Activated naive CD8-positive, alpha-beta T cell treated with anti-CD3 and anti-CD28 coated beads for 36 hours (primary cell): ENCODE measurements at places on chromosomes 12 and 14.

DNA sequence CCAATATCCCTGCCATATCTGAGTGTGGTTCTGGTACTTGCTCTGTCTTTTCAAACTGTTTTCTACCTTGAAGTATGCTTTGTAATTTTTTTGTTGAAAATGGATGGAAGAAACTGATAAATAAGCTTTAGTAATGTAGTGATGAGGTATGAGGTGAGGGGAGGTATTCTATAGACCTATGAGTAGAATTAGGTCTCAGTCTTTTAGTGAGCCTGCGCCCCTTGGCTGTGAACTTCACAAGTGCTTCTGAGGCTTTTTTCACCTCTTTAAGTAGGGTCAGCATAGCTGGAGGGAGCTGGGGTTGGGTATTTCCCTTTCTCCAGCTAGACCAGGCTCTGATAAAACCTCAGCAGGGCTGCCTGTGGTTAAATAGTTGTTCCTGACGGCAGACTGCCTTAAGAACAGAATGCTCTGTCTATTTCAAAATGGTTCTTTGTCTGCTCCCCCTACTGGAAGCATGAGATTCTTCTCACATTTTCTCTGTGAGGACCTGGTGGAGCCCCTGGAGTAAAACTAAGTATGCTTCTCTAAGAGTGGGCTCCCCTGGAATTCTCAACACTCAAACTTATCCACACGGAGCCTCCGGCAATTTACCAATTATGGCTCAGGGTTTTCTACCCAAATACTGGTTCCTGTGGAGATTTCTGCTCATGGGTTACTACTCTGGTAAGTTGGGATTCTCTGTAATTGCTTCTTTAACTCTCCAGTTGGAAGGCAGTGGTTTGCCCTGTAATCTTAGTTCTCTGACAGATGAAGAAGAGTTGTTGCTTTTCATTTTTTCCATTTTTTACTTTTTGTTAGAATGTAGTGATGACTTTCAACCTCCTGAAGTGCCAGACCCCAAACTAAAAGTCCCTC lies 13.1 kb downstream of the KRT5 start:
- DNase-seq = no peak

- no peak for DNase-seq
Observed at GRCh38 chr12:45342848-45343247, 127.0 kb downstream of the ANO6 start.

DNA sequence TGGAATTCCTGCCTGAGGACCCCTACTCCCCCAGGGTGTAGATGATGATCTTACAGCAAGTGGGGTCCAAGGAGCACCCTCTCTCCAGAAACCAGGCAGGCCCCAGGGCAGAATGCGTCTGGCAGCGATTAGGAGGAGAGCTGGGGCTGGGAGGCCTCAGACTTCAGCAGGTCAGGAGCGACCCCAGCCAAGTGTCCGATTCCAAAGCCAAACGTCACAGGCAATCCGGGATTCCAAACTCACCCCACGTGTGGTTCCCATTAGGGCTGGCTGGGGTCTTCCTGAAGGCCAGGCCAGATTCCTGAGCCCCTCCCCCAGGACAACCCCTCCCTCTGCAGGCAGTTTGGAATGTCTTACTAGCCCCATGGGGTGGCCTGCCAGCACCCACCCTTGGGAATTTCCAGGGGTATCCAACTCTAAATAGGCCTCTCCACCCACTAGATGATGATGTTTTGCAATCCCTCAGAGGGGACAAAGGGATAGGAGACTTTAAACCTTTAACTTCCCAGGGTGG lies 17.3 kb upstream of the FIGNL2 start:
- no peak for DNase-seq

- no peak for DNase-seq
Observed at GRCh38 chr14:74604911-74605310, 7.1 kb downstream of the LTBP2 start.

- DNase-seq = no peak
Observed at GRCh38 chr12:20604408-20605067, 90.6 kb upstream of the SLCO1C1 start.

GRCh38 chr12:75439048-75439447 lies 41.5 kb upstream of the GLIPR1 start:
- no peak for DNase-seq

GRCh38 chr12:54527631-54527929 lies 21.8 kb upstream of the PDE1B start:
- no peak for DNase-seq

DNA sequence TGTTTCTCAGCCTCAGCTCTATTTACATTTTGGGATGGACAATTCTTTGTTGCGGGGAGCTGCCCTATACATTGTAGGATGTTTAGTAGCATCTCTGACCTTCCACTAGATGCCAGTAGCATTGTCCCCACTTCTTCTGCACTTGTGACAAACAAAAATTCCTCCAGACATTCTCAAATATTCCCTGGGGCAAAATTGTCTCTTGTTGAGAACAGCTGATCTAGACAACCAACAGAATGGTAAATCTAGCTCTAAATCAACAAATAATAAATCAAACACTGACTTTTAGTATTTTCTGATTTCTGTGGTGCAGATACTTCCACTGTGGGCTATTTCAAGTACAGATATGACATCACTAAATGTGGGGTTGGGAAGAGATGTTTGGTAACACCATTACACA lies 60.7 kb downstream of the MSRB3 start:
- no peak for DNase-seq

DNA sequence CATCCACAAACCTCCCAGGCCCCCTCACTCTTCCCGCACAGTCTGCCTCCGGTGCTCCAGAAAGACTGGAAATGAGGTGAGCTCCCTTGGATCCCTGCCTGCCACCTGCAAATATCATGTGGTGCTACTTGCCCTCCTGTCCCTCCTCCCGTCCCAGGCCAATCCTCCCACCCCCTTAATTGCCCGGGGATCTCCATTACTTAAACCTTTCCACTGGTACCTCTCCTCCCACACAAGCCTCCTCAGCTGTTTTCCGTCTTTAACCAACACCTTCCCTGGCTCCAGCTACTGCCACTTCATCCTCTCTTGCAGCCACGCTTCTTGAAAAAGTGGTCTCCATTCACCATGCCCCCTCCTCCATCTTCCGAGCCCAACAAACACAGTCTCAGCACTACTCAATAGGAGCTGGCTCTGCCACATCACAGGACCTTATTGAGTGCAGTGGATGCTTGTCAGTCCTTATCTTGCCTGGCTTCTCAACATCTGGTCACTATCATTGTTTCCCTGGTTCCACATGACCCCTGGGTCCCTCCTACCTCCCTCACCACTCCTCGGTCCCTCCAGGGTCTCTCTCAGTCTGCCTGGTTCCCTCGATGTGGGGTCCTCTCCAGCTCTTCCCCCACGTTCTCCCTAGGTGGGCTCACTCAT lies 11.5 kb downstream of the FAIM2 start:
- DNase-seq = no peak

DNA sequence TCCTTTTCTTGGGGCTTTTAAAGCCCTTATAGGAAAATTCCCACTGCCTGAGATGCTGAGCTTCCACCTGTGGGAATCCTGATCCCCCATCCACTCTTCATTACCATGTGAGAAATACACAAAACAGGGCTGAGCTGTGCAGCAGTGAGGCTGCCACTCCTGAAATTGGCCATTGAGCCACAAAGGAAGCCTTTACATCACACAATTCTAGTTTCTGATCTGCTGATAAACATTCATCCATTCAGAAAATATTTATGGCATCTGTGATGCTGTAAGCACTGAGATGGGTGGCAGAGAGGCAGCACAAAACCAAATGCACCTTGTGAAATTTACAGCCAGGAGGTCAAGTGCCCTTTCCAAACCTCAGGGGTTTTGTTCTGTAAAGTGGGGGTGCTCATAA lies 26.2 kb upstream of the CMKLR1 start:
- no peak for DNase-seq

- no peak for DNase-seq
Observed at GRCh38 chr14:76541594-76542219, 165.8 kb downstream of the ESRRB start.

GRCh38 chr12:56634242-56634836 lies 4.2 kb upstream of the BAZ2A start:
- peak; percentile 31 for DNase-seq

- peak; percentile 25 for DNase-seq
Observed at GRCh38 chr12:1630133-1630826, 1.2 kb downstream of the WNT5B start.

GRCh38 chr12:62267480-62267879 lies 7.3 kb downstream of the USP15 start:
- DNase-seq = no peak

GRCh38 chr14:105980224-105980623 lies 453.8 kb downstream of the TMEM121 start:
- DNase-seq = no peak

GRCh38 chr12:56988207-56988739 lies 18.1 kb downstream of the ZBTB39 start:
- no peak for DNase-seq

- DNase-seq = no peak
Observed at GRCh38 chr12:28578833-28579252, 388.6 kb downstream of the CCDC91 start.

- no peak for DNase-seq
Observed at GRCh38 chr14:51575349-51576116, 76.2 kb upstream of the FRMD6 start.

DNA sequence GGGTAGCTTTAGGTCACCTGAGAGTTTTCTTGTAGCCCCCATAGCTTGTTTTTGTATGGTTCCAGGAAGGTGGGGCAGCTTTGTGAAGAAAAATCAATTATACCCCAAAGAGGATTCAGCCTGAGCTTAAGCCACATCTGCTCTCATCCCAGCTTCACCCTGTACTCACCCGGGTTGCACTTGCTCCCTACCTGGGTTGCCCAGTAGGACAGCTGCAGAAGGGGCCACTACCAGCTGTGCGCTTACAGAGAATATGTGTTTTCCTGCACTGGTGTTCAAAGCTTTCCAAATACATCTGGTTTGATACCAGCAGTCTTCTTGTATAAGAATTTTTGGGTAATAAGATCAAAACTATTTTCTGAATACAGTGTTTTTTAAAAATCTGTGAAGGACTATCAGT lies 3.0 kb upstream of the SLC38A1 start:
- no peak for DNase-seq

- no peak for DNase-seq
Observed at GRCh38 chr12:41981758-41982157, 162.9 kb downstream of the GXYLT1 start.

- DNase-seq = no peak
Observed at GRCh38 chr12:52915637-52916036, 10.8 kb upstream of the KRT8 start.

DNA sequence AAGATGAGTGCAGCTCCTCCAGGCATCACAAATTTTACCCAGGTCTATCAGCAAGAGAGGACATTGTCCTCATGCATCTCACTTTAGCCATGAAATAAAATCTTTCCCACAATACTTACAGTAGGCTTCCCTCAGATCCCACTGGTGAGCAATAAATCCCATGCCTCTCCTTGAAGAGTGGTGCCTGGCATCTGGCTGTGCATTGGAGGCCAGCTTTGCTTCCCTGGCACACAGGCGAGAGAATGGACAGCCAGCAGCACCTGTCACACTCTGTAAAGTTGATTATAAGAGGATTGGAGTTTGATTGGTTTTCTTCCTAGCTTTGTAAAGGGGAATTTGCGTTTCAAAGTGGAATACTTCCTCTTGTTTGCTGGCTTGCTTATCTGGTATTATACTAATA lies 1153.9 kb downstream of the AACS start:
- DNase-seq = no peak

DNA sequence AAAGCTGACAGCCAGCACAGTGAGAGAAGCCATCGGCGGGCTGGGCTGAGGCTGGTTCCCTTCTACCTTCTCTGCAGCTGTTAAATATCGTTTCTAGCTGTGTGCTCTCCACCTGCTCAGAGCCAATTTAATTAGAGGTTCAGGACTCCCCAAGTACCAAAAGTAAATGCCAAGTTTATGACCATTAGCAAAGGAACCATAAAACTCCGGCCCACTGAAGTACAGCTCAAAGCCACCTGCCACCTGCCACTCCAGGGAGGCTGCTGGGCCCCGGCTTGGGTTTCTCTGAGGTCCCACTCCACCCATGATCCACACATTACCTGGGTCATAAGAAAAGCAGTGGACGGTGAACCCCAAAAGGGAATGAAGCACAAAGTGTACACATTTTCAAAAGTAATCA lies 272.8 kb downstream of the KSR2 start:
- no peak for DNase-seq

DNA sequence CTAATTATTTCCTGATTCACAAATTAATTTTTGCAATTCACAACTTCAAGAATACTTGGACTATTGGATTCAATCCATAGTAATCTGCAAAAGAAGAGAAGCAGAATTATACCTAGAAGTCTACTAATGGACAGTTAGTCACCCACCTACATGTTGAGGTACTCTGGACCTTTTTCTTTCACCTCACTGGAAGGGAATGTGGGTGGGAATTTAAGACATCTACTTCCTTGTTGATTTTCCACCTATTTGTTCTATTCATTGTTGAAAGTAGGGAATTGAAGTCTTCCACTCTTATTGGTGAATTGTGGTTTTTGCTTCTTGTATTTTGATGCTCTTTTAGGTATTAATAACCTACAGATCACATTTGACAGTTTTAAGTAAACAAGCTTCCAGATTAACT lies 11.0 kb downstream of the RESF1 start:
- no peak for DNase-seq

GRCh38 chr14:30115756-30116155 lies 188.1 kb upstream of the PRKD1 start:
- DNase-seq = no peak

- DNase-seq = no peak
Observed at GRCh38 chr14:88559852-88560251, 3.0 kb upstream of the ZC3H14 start.

GRCh38 chr12:94039914-94040313 lies 108.5 kb upstream of the PLXNC1 start:
- no peak for DNase-seq

GRCh38 chr12:5503774-5504173 lies 71.9 kb downstream of the NTF3 start:
- no peak for DNase-seq

DNA sequence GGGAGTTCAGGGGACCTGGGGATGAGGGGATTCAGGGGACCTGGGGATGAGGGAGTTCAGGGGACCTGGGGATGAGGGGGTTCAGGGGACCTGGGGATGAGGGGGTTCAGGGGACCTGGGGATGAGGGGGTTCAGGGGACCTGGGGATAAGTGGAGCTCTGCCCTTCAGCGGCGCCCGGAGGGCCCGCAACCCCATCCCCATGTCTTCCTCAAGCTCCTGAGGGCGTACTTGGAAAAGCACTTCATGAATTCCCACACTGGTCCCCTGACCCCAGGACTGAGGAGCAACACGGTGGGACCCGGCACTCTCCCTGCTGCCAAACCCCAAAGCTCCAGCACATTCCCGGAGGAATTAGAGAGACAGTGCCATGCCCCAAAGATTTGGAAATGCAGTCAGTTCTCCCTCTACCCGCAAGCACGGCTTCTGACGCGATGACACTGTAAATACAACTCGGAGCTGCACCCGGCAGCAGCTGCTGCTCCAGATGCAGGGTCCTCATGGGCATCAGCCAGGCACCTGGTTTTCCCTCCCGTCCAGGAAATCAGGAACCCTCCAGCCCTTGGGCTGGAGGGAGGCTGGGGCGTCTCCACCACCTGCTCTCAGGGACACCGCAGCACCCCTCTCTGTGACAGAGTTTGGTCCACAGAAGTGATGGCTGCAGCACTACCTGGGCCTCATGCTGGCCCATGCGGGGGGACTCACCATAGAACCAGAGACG lies 32.8 kb upstream of the C14orf180 start:
- DNase-seq = no peak

- no peak for DNase-seq
Observed at GRCh38 chr12:46438719-46439319, 66.2 kb upstream of the SLC38A2 start.
